ENCODE measurements at places on chromosomes 5 and 9.

GRCh38 chr9:131337131-131337848 is 47.8 kb downstream of the PLPP7 start:
- DNase-seq, result no peak

GRCh38 chr9:86843206-86843605 is 104.1 kb downstream of the GAS1 start:
- no peak for DNase-seq

DNA sequence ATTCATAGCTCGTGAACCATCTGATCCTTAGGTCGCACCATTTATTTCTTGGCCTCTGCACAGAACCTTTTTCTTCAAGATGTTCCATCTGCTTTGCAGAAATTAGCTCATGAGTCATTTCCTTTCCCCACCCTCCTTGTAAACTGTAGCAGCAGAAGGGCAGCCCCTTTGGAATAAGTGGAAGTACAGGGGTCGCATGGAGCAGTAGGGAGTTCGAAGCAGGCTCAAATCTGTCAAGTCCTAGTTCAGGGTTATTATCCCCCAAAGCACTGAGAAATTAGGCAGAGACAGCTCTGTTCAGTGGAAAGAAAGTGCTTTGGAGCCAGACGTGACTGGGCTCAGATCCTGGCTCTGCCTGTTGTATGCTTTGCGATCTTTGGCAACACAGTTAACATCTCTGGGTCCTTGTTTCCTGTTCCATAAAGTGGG is 84.2 kb downstream of the SGCD start:
- DNase-seq, result peak; percentile 21

DNA sequence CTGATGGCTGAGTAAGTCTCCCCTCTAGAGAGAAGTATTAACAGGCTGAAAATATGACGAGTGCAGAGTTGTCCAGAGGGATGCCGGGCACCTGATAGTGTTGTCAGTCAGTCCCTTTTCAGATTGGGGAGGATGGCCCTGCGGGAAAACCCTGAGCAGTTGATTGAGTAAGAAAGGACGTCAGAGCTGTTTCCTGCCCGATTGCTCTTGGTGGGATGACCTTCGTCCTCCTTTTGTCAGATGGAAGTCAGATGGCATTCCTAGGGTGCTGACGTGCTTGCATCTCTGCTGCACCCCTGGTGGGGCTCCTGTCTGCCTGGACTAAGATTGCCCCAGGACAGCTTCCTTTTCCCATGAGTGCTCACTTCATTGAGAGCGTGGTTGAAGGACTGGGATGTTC is 9.8 kb downstream of the ZNF354B start:
- no peak for DNase-seq

DNA sequence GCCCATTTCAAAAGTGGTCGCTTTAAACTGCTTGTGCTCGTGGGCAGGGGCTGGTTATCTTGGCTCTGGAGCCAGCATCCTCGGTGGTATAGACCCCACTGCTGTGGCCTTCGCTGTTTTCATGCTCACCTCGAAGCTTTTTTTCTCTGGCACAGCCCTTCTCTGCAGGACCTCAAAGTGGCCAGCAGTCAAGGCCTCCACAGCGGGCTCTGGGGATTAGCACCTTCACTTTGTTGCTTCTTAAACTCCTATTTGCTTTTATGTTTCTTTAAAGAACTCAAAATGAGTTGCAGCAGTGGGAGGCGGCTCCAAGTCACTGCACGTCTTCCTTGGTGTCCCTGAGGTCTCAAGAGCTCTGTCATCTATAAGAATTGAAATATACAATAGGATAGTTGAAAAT is 165.1 kb downstream of the CACNA1B start:
- no peak for DNase-seq

DNA sequence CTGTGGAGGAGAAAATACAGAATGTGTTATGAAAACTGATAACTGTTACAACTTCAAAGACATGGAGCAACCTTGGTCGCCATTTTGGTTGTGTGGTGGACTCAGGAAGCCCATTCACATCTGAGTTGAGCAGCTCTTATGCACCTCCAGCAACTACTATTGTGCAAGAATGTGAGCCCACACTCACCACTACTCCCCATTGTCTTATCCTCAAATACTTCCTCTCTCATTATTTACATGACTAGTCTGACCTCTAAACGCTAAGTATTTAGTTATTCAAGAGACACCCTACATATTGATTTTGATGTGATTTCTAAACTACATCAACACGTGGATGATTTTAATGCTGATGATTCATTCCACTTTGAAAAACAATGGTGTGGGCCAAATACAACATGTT is 516.6 kb upstream of the CLINT1 start:
- DNase-seq, result no peak

DNA sequence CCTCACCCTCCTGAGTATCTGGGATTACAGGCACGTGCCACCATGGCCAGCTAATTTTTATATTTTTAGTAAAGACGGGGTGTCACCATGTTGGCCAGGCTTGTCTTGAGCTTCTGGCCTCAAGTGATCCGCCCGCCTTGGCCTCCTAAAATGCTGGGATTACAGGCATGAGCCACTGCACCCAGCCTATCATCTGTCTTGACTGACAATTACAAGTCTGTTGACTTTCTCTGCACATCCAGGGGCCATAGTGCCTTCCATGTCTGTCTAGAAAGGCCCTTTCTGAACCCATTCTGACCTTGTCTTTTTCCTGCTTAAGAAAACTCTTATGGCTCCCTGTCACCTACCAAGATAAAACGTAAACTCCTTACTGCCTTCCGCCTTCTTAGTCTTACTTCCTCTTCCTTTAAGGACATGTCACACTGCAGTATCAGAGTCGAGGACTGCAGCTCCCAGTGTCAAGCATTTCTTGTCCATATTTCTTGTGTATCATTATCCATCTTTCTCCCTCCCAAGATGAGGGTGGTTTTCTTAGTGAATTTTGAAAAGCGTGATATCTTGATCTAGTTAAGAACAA is 49.9 kb upstream of the SHB start:
- DNase-seq, result no peak

DNA sequence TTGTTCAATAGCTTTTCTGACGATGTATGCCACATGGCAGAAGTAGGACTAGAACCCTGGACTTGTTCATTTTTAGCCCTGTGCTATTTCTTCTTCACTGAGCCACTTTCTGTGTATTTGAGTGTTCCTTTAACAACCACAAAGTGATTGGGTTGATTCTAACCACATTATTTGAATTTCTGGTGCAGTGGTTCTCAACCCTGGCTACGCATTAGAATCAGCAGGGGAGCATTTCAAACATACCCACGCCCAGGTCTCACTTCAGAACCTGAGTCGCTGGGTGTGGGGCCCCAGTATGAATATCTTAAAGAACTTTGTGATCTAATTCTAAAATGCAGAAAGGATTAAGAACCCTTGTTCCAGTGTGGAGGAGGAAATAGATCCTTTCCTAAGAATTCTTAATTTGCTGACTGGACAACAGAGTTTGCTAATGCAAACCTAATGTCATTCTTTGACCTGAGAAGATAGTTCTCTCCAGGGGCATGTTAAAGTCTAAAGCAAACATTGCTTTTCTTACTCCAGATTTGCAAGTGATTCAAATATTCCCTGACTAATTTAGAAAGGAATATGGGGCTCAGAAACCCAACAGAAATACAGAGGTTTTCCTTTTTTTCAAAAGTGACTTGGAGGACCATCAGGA is 75.4 kb upstream of the GDNF start:
- DNase-seq, result no peak

DNA sequence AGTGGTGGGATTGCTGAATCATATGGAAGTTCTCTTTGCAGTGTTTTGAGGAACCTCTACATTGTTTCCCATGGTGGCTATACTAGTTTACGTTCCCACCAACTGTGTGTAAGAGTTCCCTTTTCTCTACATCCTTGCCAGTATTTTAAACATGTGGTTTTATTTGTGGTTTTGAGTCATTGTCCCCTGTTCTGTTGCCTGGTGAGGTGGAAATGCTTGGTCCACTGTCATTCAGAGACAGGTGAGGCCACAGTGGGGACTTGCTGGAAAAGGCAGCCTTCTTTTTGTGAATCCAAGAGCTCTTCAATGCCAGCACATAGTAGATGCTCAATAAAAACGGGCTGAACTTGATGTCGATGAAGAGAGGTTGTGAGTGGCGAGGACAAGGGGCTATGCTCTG is 44.2 kb downstream of the SH3PXD2B start:
- no peak for DNase-seq

DNA sequence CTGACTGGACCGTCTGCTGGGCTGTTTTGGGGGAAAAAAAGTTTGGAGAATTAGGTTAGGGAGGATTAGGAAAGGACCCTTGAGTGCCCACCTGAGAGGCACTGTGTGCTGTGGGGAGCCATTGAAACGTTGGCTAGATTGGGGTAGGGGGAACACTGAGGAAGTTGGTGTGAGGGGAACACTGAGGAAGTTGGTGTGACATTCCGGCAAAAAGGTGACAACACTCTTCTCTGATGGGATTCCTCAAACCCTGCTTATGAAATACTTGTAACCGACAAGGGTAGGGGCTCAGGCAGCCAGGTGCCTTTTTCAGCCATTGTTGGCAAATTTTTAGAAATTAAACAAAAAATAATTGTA is 1.0 kb downstream of the CYSTM1 start:
- no peak for DNase-seq

GRCh38 chr9:111034898-111035539 is 3.3 kb downstream of the LPAR1 start:
- DNase-seq, result no peak

- DNase-seq, result no peak
These were observed 505.5 kb upstream of the WWC1 start for GRCh38 chr5:167785901-167786300.

GRCh38 chr5:102664616-102665335 is 90.3 kb upstream of the PAM start:
- DNase-seq, result no peak

DNA sequence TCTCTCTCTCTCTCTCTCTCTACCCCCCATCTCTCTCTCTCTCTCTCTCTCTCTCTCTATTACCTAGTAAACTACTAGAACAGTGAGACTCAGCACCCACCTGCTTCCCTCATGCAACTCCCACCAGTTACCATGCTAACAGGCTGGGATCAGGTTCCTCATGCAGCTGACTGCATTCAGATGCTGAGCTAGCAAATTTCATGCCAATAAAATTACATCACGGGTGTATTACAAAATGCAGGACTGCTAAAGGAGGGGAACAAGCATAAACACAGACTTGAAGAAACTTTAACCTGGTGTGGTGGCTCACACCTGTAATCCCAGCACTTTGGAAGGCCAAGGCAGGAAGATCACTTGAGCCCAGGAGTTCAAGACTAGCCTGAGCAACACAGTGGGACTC is 76.0 kb downstream of the CEMIP2 start:
- no peak for DNase-seq

DNA sequence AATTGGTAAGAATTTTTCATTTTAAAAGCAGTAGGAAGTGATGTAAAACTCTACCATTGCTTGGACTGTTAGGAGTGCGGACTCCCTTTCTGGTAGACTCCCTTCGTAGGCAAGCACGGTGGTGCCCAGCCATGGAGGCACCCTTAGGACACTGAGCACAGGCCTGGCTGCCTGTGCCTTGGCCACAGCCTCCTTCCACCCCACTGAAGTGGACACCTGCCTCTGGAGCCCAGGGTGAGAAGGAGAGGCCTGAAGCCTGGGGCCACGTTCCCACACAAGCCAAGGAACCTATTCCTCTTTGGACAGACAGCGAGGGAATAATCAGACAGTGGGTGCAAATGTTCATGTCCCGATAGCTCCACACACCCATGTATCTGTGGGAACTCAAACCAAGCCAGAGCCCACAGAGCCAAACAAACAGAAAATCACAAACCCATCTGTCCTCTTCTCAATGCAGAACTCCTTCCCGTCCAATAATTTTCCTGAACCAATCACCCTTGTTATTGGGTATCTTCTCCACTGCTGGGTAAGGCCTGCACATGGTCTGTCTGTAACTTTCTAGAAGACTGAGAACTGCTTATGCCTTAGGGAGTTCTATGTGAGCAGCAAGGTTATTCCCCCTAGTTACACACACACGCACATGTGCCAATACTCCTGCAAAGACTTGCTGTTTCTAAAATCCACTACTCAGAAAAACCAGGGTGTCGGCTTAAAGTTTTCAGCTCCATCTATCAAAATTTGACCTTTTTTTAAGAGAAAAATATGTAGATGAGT is 45.2 kb downstream of the UBE2QL1 start:
- no peak for DNase-seq

DNA sequence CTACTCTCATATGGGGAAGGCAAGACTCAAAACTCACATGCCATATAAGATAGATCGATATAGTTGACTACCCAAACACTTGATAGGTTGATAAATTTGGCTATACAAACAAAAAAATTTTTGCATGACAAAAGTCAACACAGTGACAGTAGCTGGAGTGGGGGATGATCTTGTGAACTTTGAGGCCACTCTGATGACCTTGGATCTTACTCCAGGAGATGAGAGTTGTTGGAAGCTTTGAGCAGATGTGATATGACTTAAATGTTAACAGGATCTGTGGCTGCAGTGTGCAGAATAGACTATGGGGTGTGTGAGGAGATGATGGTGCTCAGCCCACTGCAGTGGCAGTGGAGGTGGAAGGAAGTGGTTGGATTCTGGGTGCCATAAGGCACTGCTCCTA is 101.4 kb downstream of the ZFAND5 start:
- no peak for DNase-seq

DNA sequence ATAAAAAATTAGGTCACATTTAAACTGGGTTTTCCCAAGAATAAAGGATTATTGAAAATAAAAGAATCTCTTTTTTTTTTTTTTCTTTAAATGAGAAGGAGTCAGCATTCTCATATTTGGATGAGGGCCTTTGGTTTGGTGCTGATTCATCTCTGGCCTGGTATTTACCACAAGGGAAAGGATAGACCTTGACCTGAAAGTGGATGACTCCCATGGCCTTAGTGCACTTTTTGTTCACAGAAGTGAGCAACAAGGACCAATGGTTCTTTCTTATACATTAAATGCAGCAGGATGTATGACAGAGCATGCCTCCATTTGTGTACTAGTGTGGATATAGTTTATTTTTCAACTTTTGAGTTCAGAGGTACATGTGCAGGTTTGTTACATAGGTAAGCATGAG is 6.9 kb downstream of the YTHDC2 start:
- no peak for DNase-seq

DNA sequence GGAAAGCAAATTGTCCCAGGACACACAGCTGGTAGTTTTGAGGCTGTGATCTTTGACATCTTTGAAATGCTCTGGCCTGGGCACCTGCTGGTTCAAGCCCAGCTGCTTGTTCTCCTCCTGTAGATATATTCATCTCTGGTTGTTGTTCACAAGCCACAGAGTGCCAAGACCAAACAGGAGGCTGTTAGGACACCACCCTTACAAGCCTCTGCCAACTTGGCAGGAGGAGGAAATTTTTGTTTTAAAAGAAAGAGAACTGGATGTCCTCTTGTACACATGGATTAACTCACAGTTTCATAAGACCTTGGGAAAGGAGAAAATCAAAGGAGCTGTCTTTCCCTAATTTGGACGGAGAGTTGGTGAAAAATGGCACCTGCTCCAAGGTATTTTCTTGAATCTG is 8.5 kb upstream of the ZFP62 start:
- no peak for DNase-seq

DNA sequence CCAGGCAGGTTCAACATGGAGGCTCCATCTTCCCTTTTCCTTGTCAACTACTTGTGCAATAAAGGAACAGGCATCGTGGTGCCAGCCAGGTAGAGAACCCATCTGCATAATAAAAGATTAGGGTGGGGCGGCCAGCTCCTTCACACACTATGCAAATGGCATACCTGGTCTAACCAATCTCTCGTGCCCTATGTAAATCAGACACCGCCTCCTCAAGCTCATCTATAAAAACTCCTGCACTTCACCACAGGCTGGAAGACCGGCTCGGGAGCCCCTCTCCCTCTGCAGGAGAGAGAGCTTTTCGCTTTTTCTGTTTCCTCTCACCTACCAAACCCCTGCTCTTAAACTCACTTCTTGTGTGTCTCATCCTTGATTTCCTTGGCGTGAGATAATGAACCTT is 244.3 kb upstream of the PUM3 start:
- DNase-seq, result no peak

Measured in urothelium cell line (cell line).